ENCODE measurements at places on chromosomes 6 and 20.

- no peak for DNase-seq
- peaks cover 29% of the 10 kb centered on the region for H3K4me1 ChIP-seq
- H3K4me3 ChIP-seq: peak overlapping the region; percentile 77
- peaks cover 47% of the 10 kb centered on the region for H3K36me3 ChIP-seq
Measured at GRCh38 chr20:45969712-45970634, 2.0 kb downstream of the ZNF335 start.

DNA sequence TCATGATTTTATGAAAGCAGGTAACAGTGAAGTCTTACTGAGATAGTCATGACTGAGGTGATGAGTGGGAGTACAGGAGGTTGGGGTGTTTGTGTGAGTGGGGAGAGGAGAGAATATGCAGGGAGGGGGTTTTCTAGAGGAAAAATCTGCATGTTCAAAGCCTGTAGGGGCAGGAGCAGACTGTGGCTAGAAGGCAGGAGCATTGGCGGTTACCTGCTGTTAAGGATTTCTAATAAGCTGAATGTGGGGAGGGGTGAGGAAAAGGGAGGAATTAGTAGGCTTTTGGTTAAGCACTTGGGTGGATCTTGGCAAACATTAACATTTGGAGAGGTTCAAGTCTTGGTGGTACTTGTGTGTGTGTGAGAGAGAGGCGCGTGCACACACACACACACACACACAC is 70.8 kb downstream of the EYA4 start:
- no peaks in the 10 kb centered on the region for H3K27me3 ChIP-seq
- DNase-seq: no peak
- H3K4me1 ChIP-seq: peaks cover 4% of the 10 kb centered on the region
- no peaks in the 10 kb centered on the region for H3K36me3 ChIP-seq
- H3K4me3 ChIP-seq: no peak overlapping the region

- DNase-seq: no peak
- H3K27ac ChIP-seq: peak overlapping the region; percentile 48
- peaks cover 13% of the 10 kb centered on the region for H3K4me1 ChIP-seq
- no peaks in the 10 kb centered on the region for H3K36me3 ChIP-seq
Measured at GRCh38 chr6:167733740-167734661, 92.7 kb upstream of the AFDN start.

- H3K27ac ChIP-seq: no peak overlapping the region
- no peaks in the 10 kb centered on the region for H3K4me1 ChIP-seq
- H3K4me3 ChIP-seq: no peak overlapping the region
- H3K27me3 ChIP-seq: peaks cover 13% of the 10 kb centered on the region
Measured at GRCh38 chr6:160737934-160738333, 35.9 kb downstream of the PLG start.

- no peaks in the 10 kb centered on the region for H3K27me3 ChIP-seq
- H3K36me3 ChIP-seq: no peaks in the 10 kb centered on the region
- no peak overlapping the region for H3K4me3 ChIP-seq
- H3K4me1 ChIP-seq: no peaks in the 10 kb centered on the region
Measured at GRCh38 chr6:16222826-16223225, 15.6 kb upstream of the GMPR start.

DNA sequence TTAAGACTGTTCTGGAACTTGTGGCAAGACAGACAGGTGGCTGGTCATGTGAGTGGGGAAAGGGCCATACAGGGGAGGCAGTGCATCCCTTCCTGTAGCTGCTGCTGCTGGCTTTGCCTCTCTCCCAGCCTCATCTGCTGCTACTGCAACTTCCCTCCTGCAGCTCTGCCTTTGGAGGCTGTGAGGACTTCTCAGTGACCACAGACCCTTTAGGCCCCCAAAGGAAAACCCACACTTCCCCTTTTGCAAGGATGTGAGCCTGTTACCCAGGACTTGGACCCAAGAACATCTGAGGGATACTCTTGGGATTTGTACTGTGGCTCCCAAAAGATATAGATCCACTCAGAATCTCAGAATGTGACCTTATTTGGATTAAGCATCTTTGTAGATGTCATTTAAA is 91.0 kb downstream of the TMEM170B start:
- no peaks in the 10 kb centered on the region for H3K27me3 ChIP-seq
- no peaks in the 10 kb centered on the region for H3K4me1 ChIP-seq
- no peak overlapping the region for H3K4me3 ChIP-seq
- DNase-seq: no peak
- no peak overlapping the region for H3K27ac ChIP-seq

DNA sequence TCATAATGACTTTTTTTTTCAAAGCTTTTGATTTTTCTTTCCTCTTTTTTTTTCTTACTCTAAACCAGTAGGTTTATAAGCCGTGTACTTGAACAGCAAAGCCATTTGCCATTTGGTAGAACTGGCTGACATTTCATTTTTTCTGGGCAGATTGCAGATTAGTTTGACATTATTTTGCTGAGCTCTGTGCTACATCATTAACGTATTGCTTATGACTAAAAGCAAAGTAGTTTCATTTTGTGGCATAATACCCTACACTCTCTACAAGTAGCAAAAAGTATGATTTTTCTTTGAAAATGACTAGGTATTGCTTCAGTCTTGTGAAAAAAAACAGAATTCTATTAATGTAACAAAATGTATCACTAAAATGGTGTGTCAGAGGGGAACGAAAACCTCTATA is 141.3 kb downstream of the GRIK2 start:
- H3K36me3 ChIP-seq: no peaks in the 10 kb centered on the region
- H3K4me1 ChIP-seq: no peaks in the 10 kb centered on the region
- no peaks in the 10 kb centered on the region for H3K27me3 ChIP-seq
- no peak overlapping the region for H3K4me3 ChIP-seq
- no peak overlapping the region for H3K27ac ChIP-seq

- H3K27me3 ChIP-seq: peaks cover 3% of the 10 kb centered on the region
- no peak for DNase-seq
- no peak overlapping the region for H3K4me3 ChIP-seq
- no peaks in the 10 kb centered on the region for H3K4me1 ChIP-seq
Measured at GRCh38 chr20:54995553-54995952, 520.2 kb downstream of the DOK5 start.

DNA sequence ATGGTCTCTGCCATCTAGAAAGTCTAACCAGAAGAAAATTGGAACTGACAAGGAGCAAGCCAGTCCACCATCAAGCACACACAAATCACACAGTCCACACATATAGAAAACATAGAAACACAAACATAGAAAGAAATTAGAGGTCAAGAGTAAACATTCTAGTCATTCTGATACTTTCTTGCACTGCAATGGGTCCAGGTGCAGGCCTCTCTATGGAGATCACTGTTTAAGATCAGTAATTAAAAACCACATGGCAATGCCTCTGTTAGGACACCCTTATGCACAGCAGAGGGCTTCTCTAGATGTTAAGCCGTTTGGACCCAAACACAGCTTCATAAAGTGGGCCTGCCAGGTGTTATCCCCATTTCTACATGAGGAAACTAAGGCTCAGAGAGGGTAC is 42.8 kb upstream of the SLC22A23 start:
- no peaks in the 10 kb centered on the region for H3K36me3 ChIP-seq
- no peaks in the 10 kb centered on the region for H3K4me1 ChIP-seq
- H3K4me3 ChIP-seq: no peak overlapping the region
- H3K27ac ChIP-seq: no peak overlapping the region
- DNase-seq: no peak
- H3K27me3 ChIP-seq: peaks cover 17% of the 10 kb centered on the region

DNA sequence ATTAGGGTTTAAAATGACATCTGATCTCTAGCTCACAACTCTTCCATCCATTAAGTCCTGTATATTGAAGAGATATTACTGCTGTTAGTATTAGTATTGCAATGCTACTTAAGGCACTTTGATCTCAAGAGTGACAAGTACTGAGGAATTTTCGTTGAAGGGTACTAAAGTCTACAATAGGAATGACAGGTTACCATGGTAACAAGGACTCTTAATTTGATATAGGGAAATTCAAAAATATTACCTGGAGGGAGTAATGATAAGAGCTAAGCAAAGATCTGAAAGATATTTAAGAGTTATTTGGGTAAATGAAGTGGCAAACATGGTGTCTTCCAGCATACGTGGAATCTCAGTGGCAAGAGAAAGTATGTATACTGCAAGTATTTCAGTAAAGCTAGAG is 518.0 kb upstream of the SLC35B3 start:
- H3K27ac ChIP-seq: no peak overlapping the region
- H3K36me3 ChIP-seq: no peaks in the 10 kb centered on the region
- no peaks in the 10 kb centered on the region for H3K27me3 ChIP-seq
- no peaks in the 10 kb centered on the region for H3K4me1 ChIP-seq

DNA sequence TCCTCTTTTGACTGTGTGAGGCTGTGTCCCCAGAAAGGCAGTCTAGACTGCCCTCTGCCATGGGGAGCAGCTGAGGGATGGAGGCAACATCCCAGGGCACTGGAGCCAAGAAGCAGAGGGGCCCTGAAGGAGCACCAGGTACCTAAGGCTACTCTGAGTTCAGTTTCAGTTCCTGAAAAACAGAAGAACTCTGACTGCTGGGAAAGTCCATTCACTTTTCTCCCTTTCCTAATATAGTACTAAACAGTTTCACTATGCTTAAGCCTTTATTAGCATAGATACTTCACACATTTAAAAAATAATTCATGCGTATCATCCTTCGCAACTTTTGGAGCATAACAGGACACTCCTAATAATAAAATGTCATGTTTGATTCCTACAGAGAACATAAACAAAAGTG is 130.0 kb downstream of the FOXC1 start:
- H3K27ac ChIP-seq: no peak overlapping the region
- no peaks in the 10 kb centered on the region for H3K27me3 ChIP-seq
- H3K4me1 ChIP-seq: no peaks in the 10 kb centered on the region
- DNase-seq: no peak
- no peak overlapping the region for H3K4me3 ChIP-seq

DNA sequence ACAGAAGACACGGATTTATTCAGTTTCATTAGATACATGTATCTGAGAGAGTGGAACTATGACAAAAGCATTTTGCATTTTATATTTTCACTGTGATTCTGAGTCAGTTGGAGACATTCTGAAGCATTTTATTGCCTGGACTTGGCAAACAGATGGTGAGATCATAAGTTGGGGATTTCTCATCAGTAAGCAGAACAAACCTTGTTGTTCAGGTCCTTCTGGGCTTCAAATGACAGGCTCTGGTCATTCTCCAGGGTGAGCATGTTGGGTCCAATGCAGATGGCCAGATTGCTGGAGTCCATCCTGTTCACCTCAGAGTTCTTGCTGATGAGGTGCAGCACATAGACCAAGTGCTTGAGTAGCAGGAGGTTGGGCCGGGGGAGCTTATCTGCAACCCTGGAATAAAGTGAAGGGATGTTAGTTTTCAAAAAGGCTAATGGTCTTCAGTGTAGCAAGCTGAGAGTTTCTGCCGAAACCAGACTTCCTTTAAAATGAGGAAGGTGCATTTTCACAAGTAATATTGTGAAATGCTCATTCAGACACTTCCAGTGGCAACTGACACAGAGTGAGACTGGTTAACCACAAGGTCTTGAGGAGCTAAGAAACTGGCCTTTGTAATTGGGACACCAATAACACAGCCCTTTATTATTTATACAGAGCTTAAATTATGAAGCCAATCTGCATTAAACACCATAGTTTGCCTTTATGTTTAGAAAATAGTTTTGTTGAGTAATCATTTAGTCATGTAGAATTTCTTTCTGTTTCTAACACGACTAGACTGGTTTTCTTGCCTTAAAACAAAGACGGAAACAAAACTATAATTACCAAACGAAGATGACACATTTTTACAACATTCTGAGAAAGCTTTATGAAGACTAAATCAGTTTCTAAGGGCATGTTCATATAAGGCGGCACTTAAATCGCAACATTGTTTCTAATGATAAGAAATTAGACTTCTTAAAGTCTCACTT is 5.6 kb downstream of the TAGAP start:
- no peak overlapping the region for H3K4me3 ChIP-seq
- peaks cover 16% of the 10 kb centered on the region for H3K4me1 ChIP-seq
- no peak for DNase-seq
- no peaks in the 10 kb centered on the region for H3K36me3 ChIP-seq

GRCh38 chr6:6518631-6519427 is 69.7 kb upstream of the LY86 start:
- H3K4me1 ChIP-seq: peaks cover 4% of the 10 kb centered on the region
- no peaks in the 10 kb centered on the region for H3K36me3 ChIP-seq
- DNase-seq: no peak
- H3K4me3 ChIP-seq: no peak overlapping the region
- H3K27me3 ChIP-seq: peaks cover 64% of the 10 kb centered on the region

GRCh38 chr6:168778201-168778600 is 337.2 kb downstream of the SMOC2 start:
- H3K4me3 ChIP-seq: no peak overlapping the region
- peak; percentile 54 for DNase-seq

DNA sequence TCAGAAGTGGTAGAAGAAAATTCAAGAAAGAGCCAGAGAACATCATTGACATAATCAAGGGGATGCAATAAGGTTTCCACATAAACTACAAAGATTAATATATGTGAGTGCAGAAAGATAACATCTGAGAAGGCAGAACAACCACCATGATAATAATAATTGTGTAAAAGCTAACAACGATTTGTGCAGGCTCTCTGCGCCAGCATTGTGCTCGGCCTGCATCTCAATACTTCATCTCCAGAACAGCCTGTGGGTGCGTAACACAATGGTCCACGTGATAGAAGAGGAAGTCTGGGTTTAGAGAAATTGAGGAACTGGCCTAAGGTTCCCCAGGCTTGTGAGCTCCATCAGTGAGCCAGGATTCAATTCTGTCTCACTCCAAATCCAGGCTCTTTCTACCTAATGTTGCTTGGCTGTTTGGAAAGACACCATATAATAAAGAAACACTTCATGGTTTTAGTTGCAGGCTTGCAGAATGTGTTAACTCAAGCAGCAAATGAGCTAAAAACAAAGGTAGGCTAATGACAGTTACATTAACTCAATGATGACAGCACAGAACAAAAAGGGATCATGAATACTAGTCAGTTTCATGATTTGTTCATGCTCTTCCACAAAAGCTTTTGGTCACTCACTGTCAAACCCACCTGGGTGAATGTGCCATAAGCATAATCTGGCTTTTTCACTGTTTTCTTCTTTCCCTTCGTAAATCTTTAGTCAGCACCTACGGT is 71.2 kb downstream of the LY86 start:
- no peak overlapping the region for H3K4me3 ChIP-seq
- peaks cover 80% of the 10 kb centered on the region for H3K4me1 ChIP-seq
- DNase-seq: no peak
- no peaks in the 10 kb centered on the region for H3K27me3 ChIP-seq

- no peak overlapping the region for H3K27ac ChIP-seq
- no peak for DNase-seq
- H3K4me3 ChIP-seq: no peak overlapping the region
- no peaks in the 10 kb centered on the region for H3K27me3 ChIP-seq
- peaks cover 42% of the 10 kb centered on the region for H3K4me1 ChIP-seq
Measured at GRCh38 chr6:150325066-150325772, 43.6 kb upstream of the IYD start.

- no peak for DNase-seq
- no peaks in the 10 kb centered on the region for H3K27me3 ChIP-seq
- no peaks in the 10 kb centered on the region for H3K4me1 ChIP-seq
- no peak overlapping the region for H3K4me3 ChIP-seq
- H3K27ac ChIP-seq: no peak overlapping the region
Measured at GRCh38 chr6:105872249-105872648, 213.9 kb upstream of the PRDM1 start.
